Spleen (tissue), 13 donors: ENCODE measurements at places on chromosomes 2 and 18. TPM values are rescaled to one million over a fixed set of nuclear protein-coding genes. Genes with fewer than 3 reads are reported as not detected.

Gene LBX2
- 1.9 TPM for total RNA-seq

Gene INO80D
- 23.9 TPM for total RNA-seq

DNA sequence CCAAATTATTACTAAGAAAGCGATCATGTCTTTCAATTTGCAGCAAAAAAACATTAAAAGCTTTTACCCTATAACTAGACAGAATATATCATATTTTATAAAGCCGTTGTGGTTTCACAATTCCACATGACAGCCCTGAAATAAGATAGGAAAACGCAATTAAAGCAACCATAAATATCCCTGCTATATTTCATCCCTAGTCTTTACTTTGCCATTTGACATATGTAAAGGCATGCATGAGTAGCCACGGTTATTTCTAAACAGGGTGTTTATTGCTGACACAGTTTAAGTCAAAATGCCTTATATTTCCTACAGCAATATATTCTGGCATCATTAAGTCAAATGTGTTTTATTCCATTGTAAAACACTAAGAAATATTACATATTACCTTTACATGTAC, 239.9 kb downstream of the DSEL start:
- no peak for DNase-seq
- H3K4me3 ChIP-seq: no peak overlapping the region
- H3K36me3 ChIP-seq: no peaks in the 10 kb centered on the region
- no peaks in the 10 kb centered on the region for H3K4me1 ChIP-seq

DNA sequence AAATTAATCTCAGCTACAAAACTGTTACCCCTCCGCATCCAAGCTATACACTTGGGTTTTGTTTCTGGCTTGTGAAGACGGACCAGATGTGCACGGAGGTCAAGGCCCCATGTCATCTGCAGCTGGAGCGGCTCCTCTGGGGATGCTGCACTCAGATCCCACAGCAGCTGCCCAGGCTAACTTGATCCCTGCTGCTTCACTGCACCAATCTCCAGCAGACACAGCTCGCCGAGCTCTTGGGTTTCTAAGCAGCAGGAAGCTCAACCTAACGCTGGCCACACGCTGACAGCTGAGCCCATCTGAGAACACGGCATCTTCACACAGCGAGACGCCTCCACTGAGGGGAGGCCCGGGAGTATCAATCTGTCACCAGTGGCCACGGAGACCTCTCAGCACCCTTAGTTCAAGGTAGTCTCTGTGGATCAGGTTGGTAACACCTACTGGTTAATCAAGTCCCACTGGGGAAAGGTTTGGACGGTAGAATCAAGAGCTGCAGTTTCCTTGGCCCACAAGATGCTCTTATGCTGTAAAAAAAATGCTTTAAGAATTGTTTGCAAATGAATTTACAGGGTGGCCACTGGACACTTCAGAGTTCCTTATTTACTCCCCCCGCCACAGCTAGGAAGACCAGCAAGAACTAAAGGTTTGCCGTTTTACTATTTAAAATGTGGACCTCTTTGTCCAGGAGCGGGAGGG, 67.5 kb downstream of the EMILIN2 start:
- H3K27me3 ChIP-seq: no peaks in the 10 kb centered on the region
- peaks cover 59% of the 10 kb centered on the region for H3K36me3 ChIP-seq
- no peak for DNase-seq

DNA sequence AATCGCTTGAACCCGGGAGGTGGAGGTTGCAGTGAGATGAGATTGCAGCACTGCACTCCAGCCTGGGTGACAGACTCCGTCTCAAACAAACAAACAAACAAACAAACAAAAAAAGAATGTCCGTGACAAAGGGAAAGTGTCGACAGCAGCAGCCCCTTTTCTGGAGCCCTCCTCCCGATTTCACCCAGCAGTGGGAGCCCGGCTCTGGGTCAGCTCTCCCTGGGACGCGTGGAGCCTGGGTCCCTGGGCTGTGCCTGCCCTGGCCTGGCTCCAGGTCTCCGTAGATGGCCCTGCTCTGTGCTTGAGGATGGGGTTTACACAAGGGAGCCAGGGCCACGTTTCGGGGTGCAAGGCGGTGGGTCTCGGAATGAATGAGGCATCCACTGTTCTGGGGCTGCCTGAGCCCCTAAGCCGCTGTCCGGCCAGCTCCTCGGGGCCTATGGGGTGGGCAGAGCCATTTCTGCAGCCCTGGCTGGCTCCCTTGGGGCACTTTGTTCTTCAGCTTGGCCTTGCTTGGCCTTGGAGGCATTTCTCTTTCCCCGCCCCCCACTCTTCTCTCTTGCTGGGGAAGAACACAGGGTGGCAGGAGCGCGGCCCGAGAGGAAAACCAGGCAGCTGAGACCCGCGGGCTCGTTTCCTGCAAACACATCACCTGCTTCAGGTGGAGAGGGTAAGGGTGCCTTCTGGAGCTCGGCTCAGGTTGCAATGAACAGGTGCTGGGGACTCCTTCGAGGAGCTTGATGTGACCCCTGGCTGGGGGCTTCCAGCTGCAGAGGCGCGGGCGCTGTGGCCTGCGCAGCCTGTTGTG, 29.1 kb downstream of the RTP5 start:
- no peaks in the 10 kb centered on the region for H3K36me3 ChIP-seq
- H3K27ac ChIP-seq: no peak overlapping the region

Gene TPO
- 52.9 TPM for total RNA-seq

GRCh38 chr2:18516112-18516511, 44.3 kb downstream of the RDH14 start:
- no peak overlapping the region for H3K27ac ChIP-seq
- no peak overlapping the region for H3K4me3 ChIP-seq
- H3K4me1 ChIP-seq: no peaks in the 10 kb centered on the region
- DNase-seq: no peak
- no peaks in the 10 kb centered on the region for H3K27me3 ChIP-seq

Gene HOXD13
- not detected for total RNA-seq

DNA sequence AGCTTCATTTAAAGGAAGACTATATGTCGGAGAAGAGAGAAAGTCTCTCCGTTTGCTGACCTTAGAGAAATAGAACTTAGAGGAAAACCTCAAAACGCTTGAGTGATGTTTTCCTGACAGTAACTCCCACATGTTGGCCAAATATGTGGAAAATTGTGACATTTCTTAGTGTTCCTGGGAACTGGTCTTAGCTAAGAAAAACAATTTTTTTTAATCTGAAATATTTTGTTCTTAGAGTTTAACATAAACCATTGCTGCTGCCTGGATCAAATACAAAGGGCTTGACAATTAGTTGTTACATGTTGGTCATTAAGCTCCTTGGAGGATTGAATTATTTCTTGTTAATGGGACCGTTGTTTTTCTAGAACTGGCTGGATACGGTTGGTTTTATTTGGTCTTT, 16.3 kb downstream of the DYNC2LI1 start:
- H3K36me3 ChIP-seq: peaks cover 36% of the 10 kb centered on the region
- no peak overlapping the region for H3K4me3 ChIP-seq
- H3K27me3 ChIP-seq: no peaks in the 10 kb centered on the region
- no peak overlapping the region for H3K27ac ChIP-seq
- H3K4me1 ChIP-seq: no peaks in the 10 kb centered on the region

Gene SIX3
- not detected for total RNA-seq

Gene SMYD5
- total RNA-seq: 17.8 TPM

- H3K27ac ChIP-seq: no peak overlapping the region
- H3K27me3 ChIP-seq: no peaks in the 10 kb centered on the region
- DNase-seq: no peak
- no peaks in the 10 kb centered on the region for H3K4me1 ChIP-seq
- H3K4me3 ChIP-seq: no peak overlapping the region
- no peaks in the 10 kb centered on the region for H3K36me3 ChIP-seq
Measured at GRCh38 chr18:7779211-7779610, 212.1 kb downstream of the PTPRM start.

DNA sequence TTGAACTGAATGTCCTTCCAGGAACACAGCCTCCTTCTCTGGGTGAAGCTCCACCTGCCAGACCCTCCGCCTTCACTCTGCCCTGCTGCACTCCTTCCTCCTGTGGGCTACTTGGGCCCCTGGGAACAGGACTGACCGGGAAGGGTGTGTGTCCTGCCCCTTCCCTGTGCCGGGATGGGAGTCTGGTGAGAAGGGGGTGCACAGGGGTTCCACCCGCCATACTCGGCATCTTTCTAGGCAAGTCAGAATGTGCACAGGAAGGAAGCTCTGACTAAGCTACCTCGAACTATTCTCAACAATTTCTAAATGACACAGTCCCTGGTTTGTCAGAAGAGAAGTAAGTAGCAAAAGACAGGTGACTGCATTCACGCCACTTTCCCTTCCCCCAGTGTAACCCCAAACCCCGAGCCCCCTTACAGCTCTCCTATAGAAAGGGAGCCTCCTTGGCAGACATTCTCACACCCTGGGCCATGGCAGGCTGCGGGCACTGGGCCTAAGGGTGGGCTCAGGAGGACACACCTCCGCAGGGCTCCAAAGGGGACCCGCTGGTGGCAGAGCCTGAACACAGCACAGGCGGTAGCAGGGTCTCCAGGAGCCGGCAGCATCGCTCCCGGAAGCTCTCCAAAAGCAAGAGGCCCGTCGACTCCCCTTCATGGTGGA, 184.1 kb downstream of the HDAC4 start:
- peak overlapping the region; percentile 58 for H3K27ac ChIP-seq
- no peak overlapping the region for H3K4me3 ChIP-seq
- no peaks in the 10 kb centered on the region for H3K27me3 ChIP-seq
- DNase-seq: no peak
- no peaks in the 10 kb centered on the region for H3K36me3 ChIP-seq

DNA sequence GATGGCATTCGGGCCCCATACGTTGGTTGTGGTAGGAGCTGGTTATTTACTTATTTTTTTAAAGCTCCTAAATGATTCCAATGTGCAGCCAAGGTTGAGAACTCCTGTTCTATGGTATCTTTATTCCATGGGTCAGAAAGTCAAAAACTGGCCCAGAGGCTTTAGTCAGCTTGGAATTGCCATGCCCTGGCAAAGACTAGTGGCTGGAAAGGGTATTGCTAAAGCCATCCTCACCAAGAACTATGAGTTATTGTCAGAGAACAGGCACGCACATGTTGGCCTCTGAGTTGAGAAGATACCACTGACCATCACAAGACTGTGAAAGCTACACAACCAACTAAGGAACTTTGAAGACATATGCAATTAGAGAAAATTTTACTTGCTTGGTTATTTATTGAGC, 47.9 kb upstream of the ACMSD start:
- no peaks in the 10 kb centered on the region for H3K27me3 ChIP-seq
- H3K36me3 ChIP-seq: no peaks in the 10 kb centered on the region
- no peak overlapping the region for H3K4me3 ChIP-seq
- no peaks in the 10 kb centered on the region for H3K4me1 ChIP-seq
- no peak overlapping the region for H3K27ac ChIP-seq

GRCh38 chr2:215620528-215620927, 184.7 kb upstream of the FN1 start:
- DNase-seq: no peak
- no peaks in the 10 kb centered on the region for H3K27me3 ChIP-seq
- H3K27ac ChIP-seq: no peak overlapping the region
- H3K36me3 ChIP-seq: no peaks in the 10 kb centered on the region
- no peak overlapping the region for H3K4me3 ChIP-seq

Gene ABCB11
- 0.10 TPM for total RNA-seq

DNA sequence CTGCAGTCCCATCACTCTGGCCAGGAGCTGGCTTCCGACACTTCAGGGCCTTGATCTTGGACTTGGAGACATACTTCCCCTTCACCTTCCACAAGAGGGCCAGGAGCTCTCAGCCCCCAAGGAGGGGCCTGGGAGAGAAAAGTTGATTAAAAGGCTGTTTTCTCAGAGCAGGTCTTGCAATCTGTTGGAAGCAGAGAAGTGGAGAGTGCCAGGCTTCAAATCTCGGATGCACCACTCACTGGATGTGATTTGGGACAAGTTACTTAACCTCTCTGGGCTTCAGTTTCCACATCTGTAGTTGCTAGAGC, 255.3 kb downstream of the CYP26B1 start:
- H3K36me3 ChIP-seq: no peaks in the 10 kb centered on the region
- no peak overlapping the region for H3K4me3 ChIP-seq
- H3K27me3 ChIP-seq: no peaks in the 10 kb centered on the region
- no peaks in the 10 kb centered on the region for H3K4me1 ChIP-seq

GRCh38 chr18:56414357-56414756, 224.0 kb downstream of the TXNL1 start:
- no peak overlapping the region for H3K27ac ChIP-seq
- no peak for DNase-seq
- H3K36me3 ChIP-seq: no peaks in the 10 kb centered on the region

Gene ZNF514
- total RNA-seq: 18.1 TPM

DNA sequence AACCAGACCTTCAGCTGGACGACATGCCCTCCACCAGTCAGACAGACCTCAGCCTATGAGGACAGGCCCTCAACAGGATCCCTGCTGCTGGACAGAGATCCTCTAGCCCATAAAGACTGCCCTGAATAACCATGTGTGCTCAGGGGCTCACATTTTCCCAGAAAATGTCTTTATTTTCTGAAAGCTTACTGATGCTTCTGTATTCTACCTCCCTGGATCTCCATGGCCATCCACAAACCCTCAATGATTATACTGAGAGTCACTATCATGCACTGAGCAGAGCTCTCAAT, 1.8 kb upstream of the PTPN18 start:
- no peaks in the 10 kb centered on the region for H3K27me3 ChIP-seq
- H3K4me1 ChIP-seq: peaks cover 56% of the 10 kb centered on the region
- no peaks in the 10 kb centered on the region for H3K36me3 ChIP-seq

Gene ITPRID2
- 230 TPM for total RNA-seq

GRCh38 chr2:206614811-206615210, 27.5 kb upstream of the FAM237A start:
- no peak overlapping the region for H3K4me3 ChIP-seq
- no peaks in the 10 kb centered on the region for H3K36me3 ChIP-seq
- no peaks in the 10 kb centered on the region for H3K4me1 ChIP-seq

- H3K4me3 ChIP-seq: peak overlapping the region; percentile 98
- H3K36me3 ChIP-seq: no peaks in the 10 kb centered on the region
- DNase-seq: no peak
- H3K4me1 ChIP-seq: peaks cover 31% of the 10 kb centered on the region
- H3K27me3 ChIP-seq: no peaks in the 10 kb centered on the region
- peak overlapping the region; percentile 96 for H3K27ac ChIP-seq
Measured at GRCh38 chr2:227473806-227474205, 1.9 kb downstream of the AGFG1 start.

GRCh38 chr2:226320076-226320948, 479.3 kb downstream of the IRS1 start:
- no peak overlapping the region for H3K27ac ChIP-seq
- DNase-seq: no peak
- no peaks in the 10 kb centered on the region for H3K27me3 ChIP-seq
- H3K4me1 ChIP-seq: no peaks in the 10 kb centered on the region
- no peaks in the 10 kb centered on the region for H3K36me3 ChIP-seq
- H3K4me3 ChIP-seq: no peak overlapping the region

- no peaks in the 10 kb centered on the region for H3K4me1 ChIP-seq
- no peak overlapping the region for H3K27ac ChIP-seq
- no peak overlapping the region for H3K4me3 ChIP-seq
- peaks cover 19% of the 10 kb centered on the region for H3K27me3 ChIP-seq
- no peaks in the 10 kb centered on the region for H3K36me3 ChIP-seq
Measured at GRCh38 chr2:102289129-102289528, 22.2 kb upstream of the IL1RL1 start.

Gene QPCT
- 11.5 TPM for total RNA-seq

Gene POTEC
- total RNA-seq: not detected

Gene MEP1B
- not detected for total RNA-seq

Gene FASTKD1
- 43.9 TPM for total RNA-seq
